ENCODE measurements at places on chromosomes 6 and 20.

GRCh38 chr6:46985943-46986342 is 56.2 kb downstream of the ADGRF1 start:
- DNase-seq = peak; percentile 16

DNA sequence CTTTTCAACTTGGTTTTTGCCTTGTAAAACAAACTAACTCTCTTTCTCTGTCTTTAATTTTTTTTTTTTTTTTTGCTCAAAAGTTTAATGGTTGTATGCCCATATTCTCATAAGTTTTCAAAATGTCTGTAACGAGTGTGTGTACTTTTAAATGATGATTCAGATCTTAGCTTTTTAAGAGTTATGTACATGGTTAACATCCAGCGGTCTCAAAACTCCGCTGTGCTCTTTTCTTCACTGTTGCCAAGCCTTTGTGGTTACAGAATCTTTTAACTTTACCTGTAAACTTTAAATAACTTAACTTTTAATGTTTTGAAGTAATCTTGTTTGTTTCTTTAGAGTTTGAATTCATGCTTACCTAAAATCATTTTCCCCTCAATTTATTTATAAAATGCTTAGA is 133.0 kb downstream of the SAMD5 start:
- no peak for DNase-seq

DNA sequence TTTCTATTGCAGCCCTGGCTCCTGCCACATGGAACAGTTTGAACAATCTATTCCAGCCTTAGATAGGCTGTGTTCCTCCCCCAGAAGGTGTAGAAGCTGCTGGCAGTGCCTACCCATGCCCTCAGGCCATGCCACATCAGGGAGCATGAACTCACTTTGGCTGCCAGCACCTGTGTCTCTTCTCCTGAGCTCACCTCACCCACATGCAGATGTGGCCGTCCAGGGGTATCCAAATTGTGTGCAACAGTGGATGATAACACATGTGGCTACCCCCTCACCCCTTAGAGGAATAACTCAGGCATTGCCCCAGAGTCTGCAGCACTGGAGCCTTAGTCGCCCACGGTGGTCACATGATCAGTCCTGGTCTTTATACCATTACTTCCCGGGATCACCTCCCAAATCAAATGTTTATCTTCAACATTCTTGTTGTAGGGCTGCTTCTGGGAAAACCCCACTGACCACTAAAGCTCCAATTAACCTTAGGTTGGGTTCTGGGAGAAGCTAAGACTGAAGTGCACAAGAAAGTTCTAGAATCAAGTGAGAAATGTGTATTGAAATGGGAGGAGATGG is 110.4 kb downstream of the BANF2 start:
- DNase-seq = no peak

GRCh38 chr20:11140359-11140758 is 466.6 kb upstream of the JAG1 start:
- DNase-seq = no peak

GRCh38 chr6:8825726-8826125 is 390.4 kb upstream of the SLC35B3 start:
- no peak for DNase-seq

- no peak for DNase-seq
Measured at GRCh38 chr6:44115866-44116265, 11.4 kb downstream of the MRPL14 start.

GRCh38 chr6:159378411-159379328 is 209.5 kb downstream of the FNDC1 start:
- no peak for DNase-seq

DNA sequence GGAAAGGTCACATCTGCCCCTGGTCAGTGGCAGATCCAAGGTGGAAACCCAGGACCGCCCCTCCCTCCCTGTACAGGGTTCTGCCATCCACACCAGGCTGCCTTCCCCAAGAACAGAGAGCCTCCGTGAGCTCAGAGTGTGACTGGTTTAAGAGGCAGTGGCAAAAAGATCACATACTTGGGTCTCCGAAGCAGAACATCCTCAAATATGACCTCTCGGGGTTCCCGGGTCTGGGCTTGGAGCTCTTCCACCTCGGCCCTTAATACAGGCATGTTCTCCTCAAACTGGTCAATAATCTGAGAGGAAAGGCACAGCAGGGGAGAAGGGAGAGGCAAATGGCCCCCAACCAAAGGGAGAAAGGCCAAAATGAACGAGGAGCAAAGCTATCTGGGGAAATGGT is 14.8 kb downstream of the C20orf96 start:
- DNase-seq = no peak

- DNase-seq = no peak
Measured at GRCh38 chr20:8183526-8183925, 51.5 kb downstream of the PLCB1 start.

Measured in suppressor macrophage treated with lipopolysaccharide for 1 hour (primary cell).